Hematopoietic multipotent progenitor cell treated with erythropoietin and hydrocortisone succinate and interleukin-3 and kit ligand, for 4 days (in vitro differentiated cells): ENCODE measurements at places on chromosomes 6 and 20.
A peak's percentile ranks its signal among the peaks of the same experiment; 100 is the strongest.

GRCh38 chr6:46042355-46042999 is 26.8 kb upstream of the CLIC5 start:
- peak; percentile 79 for DNase-seq

DNA sequence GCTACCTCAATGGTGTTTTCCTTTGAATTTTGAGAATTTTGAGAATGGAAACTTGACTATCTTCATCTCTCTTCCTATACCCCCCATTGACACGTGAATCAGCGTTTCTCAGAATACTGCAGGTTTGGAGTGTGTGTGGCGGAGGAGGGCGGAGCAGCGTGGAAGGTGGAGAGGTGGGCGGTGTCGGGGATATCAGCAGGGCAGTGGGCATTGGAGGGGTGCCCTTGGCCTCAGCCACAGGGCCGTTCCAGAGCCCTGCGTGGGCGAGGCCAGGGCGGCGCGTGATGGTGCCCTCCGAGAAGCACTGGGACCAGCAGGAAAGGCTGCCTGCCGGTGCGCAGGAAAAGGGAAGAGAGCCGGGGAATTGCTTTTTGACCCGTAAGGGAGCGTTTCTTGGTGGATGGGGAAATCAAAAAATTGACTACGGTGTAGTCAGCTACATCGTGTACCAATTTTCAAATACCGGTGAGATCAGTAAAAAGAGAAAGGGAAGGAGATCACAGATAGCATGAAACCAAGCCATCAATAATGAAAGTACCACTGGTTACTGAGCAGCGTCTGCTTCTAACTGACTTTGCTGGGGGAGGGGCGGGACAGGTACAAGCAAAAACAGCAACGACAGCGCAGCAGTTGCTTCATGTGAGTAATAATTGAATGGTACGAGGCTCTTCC is 82.7 kb upstream of the DUSP22 start:
- no peak for DNase-seq

GRCh38 chr6:75103431-75103830 is 102.4 kb downstream of the COL12A1 start:
- no peak for DNase-seq

- DNase-seq, result peak; percentile 85
Observed at GRCh38 chr6:13550656-13551055, 23.7 kb upstream of the SIRT5 start.

GRCh38 chr20:50438986-50439407 is 71.2 kb upstream of the PTPN1 start:
- no peak for DNase-seq

GRCh38 chr6:12693122-12693521 is 23.4 kb upstream of the PHACTR1 start:
- DNase-seq, result no peak
